ENCODE measurements at places on chromosomes 6 and 20. TPM values are rescaled to one million over a fixed set of nuclear protein-coding genes. Genes with fewer than 3 reads are reported as not detected.

The IPCEF1 gene
- polyA plus RNA-seq: 0.07 TPM

The GRM1 gene
- not detected for polyA plus RNA-seq

The RAB32 gene
- polyA plus RNA-seq: 55.7 TPM

DNA sequence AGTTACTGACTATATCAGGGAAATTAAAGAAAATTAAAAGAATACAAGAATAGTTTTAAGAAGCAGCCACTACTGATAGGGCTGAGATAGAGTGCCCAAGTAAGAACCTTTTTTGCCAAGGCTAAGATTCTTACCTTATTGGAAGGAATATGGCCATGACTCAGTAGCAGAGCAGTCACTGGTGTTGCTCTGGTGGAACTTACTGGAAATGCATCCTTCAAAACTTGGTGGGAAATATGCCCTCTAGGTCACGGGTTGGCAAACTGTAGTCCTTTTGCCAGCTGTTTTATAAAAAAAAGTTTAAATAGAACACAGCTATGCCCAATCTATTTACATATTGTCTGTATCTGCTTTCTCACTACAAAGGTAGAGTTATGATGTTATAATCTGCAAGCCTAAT, 6.0 kb downstream of the HSF2 start:
- H3K27ac ChIP-seq: no peak overlapping the region
- no peaks in the 10 kb centered on the region for H3K27me3 ChIP-seq
- no peaks in the 10 kb centered on the region for H3K4me1 ChIP-seq
- H3K4me3 ChIP-seq: no peak overlapping the region
- H3K36me3 ChIP-seq: no peaks in the 10 kb centered on the region

DNA sequence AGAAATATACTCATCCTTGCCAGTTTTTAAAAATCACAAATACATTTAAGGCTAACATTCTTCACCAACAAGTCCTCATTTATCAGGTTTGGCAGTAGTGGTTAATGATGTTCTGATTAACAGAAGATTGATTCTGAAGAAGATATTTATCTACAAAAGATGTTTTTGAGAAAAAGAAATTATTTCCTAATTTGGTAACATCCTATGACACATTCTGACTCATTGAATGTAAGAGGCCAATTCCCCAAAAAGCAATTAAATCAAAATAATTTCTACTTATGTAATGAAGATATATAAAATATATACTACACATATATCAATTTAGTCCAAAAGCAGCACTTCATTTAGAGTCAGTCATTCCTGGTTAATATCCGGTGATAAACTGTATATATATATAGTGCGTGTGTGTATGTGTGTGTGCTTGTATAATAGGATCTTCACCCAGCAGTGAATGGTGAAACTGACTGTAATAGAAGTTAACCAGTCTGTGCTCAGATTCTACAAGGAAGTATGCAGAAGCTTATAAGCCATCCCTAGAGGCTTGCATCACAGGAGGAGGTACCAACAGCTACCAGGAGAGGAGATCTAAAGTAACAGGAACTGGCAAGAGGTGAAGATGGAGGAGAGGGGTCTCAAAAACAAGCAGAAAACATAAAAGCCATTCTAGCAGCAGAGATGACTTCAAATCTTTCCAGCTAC, 82.9 kb upstream of the MARCKS start:
- no peak overlapping the region for H3K4me3 ChIP-seq
- no peak overlapping the region for H3K27ac ChIP-seq
- H3K36me3 ChIP-seq: no peaks in the 10 kb centered on the region
- no peaks in the 10 kb centered on the region for H3K27me3 ChIP-seq
- H3K4me1 ChIP-seq: peaks cover 4% of the 10 kb centered on the region

DNA sequence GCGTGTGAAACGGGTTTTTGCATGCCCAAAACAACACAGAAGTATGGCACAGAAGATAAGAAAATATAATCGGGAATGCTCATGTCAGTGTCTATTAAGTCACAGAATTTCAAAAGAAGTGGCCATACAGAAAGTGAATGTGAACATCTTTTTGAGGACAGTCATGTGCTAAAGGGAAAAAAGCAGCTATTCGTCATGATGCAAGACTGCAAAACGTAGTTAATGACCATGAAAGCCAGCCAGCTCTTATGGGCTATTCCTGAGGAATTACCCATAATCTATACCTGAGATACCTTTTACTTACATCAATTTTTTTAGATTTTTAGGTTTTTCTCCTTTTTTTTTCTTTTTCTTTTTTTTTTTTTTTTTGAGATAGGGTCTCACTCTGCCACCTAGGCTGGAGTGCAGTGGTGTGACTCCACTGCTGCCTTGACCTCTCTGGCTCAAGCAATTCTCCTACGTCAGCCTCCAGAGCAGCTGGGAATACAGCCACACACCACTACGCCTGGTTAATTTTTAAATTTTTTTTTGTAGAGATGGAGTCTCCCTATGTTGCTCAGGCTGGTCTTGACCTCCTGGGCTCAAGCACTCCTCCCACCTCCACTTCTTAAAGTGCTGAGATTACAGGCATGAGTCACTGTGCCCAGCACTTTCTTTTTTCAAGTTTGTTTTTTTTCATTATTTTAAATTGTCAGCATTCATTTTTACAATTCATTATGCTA, 18.1 kb upstream of the ZBP1 start:
- peaks cover 5% of the 10 kb centered on the region for H3K27me3 ChIP-seq
- H3K36me3 ChIP-seq: no peaks in the 10 kb centered on the region
- DNase-seq: no peak
- no peak overlapping the region for H3K27ac ChIP-seq

GRCh38 chr6:51655517-51655916, 431.9 kb downstream of the PKHD1 start:
- DNase-seq: no peak
- H3K27me3 ChIP-seq: no peaks in the 10 kb centered on the region
- H3K36me3 ChIP-seq: no peaks in the 10 kb centered on the region
